ENCODE measurements at places on chromosomes 13 and 19.

DNA sequence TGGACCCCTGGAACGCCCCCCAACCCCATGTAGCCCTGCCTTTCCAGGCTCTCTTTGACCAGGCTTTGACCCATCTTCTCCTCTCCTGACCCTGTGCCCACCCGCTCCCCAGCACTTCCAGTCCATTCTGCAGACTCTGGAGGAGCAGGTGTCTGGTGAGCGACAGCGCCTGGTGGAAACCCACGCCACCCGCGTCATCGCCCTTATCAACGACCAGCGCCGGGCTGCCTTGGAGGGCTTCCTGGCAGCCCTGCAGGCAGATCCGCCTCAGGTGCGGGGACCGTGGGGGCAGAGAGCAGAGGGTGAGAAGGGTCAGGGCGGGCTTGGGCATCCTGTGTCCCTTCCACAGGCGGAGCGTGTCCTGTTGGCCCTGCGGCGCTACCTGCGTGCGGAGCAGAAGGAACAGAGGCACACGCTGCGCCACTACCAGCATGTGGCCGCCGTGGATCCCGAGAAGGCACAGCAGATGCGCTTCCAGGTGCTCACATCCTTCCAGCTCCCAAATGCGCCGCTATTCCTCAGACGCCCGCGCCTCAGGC lies 6.1 kb downstream of the APLP1 start:
- no peak for DNase-seq

- DNase-seq = no peak
These were observed 201.0 kb upstream of the RXFP2 start for GRCh38 chr13:31538067-31539042.

DNA sequence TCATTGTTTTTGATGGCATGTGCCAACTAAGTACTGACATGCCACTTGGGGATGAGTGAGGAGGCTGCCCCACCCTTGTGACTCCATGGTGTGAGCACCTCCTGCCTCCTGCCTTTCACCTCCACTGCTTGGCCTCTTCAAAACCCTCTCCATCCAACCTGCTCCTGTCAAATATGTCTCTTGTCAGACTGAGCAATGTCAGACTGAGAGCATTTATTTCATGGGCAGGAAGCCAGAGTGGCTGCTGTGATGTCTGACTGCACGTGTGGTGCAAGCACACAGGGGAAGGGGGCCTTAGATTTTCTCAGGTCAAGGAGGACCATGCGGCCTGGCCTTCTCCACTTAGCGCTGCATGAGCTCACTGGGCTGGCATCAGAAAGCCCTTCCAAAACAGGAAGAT lies 68.3 kb downstream of the STARD13 start:
- DNase-seq = no peak

DNA sequence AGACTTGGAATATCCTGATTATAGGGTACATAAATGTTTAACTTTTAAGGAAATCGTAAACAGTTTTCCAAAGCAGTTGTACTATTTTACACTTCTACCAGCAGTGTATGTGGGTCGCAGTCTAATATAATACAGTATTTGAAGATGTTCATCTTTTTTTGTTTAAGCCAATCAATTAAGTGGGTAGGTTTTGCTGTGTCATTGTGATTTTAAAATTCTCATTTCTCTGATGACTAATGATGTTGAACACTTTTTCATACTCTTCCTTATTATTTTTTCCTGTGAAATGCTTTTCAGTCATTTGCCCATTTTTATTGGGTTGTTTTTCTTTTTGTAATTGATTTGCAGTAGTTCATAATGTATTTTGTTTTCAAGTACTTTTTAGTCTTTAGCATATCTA lies 2689.7 kb downstream of the PCDH9 start:
- DNase-seq = no peak

GRCh38 chr13:60152904-60153303 lies 10.8 kb downstream of the DIAPH3 start:
- DNase-seq = no peak

DNA sequence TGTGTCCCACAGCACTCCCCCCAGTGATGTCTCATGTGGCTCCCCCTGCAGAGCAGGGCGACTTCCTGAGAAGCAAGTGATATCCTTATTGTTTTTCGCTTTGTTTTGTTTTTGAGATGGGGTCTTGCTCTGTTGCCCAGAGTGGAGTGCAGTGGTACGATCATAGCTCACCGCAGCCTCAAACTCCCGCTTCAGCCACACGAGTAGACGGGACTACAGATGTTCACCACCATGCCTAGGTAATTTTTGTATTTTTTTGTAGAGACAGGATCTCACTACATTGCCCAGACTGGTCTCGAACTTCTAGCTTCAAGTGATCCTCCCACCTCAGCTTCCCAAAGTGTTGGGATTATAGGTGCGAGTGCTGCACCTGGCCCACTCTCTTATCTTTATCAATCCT lies 5.0 kb downstream of the CEP89 start:
- no peak for DNase-seq

DNA sequence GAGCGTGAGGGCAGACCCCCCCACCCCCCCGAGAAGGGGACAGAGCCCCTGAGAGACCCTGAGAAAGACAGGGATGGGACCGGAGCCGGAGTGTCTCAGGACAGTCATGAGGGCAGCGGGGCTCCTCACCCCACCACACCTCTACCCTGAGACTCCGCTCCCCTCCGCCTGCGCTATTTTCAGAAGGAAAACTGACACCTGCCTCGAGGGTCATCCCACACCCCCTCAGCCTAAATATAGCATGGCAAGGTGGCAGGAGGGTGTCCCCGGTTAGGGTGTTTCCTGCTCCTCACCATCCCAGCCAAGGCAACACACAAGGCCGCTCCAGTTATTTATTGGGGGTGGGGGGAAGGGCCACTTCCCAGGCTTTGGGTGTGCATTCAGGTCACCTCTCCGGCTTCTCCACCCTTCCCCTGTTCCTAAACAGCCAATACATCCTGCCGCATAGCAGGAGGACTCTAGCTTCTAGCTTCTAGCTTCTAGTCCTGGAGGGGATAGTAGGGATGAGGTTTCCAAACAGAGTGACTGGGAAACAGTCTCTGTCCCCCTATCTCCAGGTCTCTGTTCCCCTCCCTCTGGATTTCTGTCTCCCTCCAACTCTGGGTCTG lies 1.4 kb upstream of the NTF4 start:
- no peak for DNase-seq

DNA sequence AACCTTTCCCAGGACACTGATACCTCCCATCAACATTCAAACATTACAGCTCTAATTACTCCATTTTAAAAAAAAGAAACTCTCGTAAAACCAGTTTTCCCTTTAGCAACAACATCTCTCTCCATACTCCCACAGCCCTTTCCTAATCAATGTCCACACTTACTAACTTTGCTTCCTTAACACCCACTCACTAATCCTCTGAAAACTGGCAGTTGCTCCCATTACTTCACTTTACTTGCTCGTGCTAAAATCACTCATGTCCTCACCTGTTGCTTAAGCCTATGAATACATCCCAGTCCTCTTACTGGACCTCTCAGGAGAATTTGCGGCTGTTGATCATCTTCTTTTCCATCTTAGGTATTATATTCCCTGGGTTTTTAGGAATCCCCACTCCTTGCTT lies 44.8 kb downstream of the RBM26 start:
- DNase-seq = no peak

GRCh38 chr19:55261671-55262126 lies 2.9 kb upstream of the PPP6R1 start:
- DNase-seq = no peak

DNA sequence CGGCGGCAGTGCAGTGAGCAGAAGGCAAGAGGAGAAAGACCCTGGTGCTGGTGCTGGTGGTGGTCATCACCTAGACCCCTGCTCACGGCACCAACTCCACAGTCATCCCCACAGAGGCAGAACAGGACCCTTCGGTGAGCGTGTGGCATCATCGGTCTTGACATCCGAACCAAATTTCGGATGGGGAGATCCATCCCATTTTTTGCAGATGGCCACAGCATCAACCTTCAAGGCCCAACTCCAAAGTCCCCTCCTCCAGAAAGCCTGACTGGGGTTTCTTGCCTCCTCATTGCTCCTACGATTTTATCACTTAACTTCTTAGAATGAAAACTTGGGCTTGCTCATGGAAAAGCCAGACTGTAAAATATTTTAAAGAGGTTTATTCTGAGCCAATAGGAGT lies 8.7 kb upstream of the KLK12 start:
- DNase-seq = no peak

GRCh38 chr13:97011446-97012131 lies 17.3 kb upstream of the OXGR1 start:
- DNase-seq = no peak

DNA sequence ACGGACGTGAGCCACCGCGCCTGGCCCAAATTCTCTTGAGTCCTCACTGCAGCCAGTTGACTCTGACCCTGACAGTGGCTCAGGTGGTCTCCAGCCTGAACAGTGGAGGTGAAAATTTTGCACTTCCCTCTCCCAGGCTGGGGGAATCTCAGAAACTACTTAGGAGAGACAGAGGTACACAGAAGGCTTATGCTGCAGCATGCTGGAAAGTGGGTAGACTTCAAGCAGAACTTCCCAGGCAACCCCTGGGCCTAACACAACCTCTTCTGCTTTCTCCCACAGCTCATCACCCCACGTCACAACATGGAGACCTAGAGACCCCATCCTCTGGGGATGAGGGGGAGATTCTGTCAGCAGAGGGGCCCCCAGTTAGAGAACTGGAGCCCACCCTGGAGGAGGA lies 14.4 kb downstream of the NCAN start:
- no peak for DNase-seq
